ENCODE measurements at places on chromosomes 12 and 14.

DNA sequence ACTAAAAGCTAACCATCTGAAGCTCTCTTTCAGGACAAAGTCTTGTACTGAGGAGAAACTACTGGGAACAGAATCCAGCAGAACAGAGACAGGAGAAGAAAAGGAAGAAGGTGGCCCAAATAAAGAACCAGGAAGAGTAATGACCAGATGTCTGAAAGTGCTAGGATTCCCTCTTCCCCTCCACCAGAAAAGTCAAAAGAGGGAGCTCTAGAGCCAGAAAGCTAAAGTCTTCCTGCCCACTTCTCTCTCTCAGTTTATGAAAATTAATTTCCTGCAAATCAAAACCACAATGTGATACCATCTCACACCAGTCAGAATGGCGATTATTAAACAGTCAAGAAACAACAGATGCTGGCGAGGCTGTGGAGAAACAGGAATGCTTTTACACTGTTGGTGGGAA is 47.2 kb downstream of the SPPL3 start:
- peak; percentile 45 for DNase-seq

- DNase-seq: no peak
Measured at GRCh38 chr12:21662122-21662792, 4.6 kb upstream of the LDHB start.

DNA sequence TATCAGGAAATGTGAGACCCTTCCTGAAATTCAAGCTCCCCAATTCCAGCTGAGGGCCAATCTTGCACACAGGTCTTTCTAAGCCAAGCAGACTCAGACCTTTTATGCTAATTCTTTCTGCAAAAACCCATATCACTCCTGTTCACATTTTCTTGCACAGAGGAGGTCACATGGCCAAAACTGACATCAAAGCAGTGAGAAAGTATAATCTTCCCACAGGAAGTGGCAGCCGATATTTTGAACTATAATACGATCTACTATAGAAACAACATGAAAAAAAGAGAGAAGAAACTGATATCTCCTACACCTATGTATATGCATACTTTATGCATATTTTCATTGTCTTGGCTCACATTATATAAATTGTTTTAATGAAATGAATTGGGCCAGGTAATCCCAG is 132.9 kb upstream of the SSTR1 start:
- no peak for DNase-seq

DNA sequence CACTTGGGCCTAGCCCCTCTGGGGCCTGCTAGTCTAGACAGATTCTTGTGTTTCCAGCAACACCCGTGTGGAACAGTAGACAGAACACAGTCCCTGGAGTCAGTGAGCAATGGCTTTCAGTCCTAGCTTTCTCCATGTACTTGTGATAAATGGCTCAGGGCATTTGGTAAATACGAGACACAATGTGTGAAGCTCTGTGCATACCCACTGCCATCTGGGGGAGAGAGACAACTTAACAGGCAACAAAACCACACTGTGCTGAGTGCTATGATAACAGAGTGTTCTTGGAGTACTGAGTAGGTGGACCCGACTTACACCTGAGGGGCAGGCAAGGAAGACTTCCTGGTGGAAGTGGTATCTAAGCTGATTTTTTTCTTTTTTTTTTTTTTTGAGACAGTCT is 86.3 kb upstream of the TBX3 start:
- DNase-seq: no peak

All from Calu3 (cell line).